ENCODE measurements at places on chromosomes 2 and 18.

GRCh38 chr2:60356346-60356745 is 197.1 kb downstream of the BCL11A start:
- DNase-seq: no peak

GRCh38 chr2:121504316-121504715 is 26.4 kb upstream of the RNU4ATAC start:
- DNase-seq: no peak

DNA sequence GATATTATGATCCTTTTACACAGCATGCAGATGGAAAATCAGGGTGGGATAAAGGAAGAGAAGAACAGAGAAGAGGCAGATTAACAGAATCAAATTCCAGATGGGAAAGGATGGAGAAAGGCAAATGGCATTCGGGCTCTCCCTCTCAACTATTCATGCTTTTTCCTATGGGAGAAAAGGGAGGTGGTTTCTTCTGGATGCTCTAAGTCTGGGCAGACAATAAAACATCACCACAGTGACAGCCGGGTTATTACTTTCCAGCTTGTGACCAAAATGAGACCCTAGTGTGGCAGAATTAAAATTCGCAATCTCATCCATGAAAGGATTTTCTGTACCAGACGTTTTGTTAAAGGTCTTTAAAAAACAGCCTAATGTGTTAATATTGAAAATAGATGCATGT is 440.7 kb downstream of the RND3 start:
- DNase-seq: no peak

- no peak for DNase-seq
Measured at GRCh38 chr2:233867993-233868532, at the start of gene MSL3B. Gene MSL3B (minus strand): TSS chr2:233868386.

DNA sequence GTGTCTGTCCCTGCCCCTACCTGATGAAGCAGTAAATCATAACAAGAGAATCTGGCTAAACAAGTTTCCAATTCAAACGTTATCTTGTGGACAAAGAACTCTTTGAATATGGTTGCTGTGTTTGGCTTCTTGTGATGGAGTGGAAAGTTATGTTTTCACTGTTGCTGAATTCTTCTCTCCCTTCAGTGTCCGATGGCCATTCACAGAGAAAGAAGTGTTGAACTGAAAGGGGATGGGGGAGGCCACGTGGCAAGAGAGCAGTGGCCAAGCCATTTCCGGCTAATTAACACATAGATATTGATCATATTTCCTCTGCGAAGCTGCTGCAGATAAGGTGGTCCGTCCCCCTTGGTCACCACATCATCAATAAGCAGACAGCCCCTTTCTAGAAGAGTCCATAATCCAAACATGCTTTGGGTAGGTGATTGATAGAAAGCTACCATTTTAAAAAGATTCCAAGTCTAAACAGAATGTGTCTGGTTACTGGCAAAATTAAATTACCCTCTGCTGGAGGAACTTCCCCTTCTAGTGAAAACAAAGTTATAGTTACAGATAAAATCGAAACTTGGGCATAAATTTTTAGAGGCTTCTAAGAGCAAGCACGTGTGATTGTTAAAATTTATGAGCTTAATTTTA is 36.9 kb upstream of the FZD7 start:
- no peak for DNase-seq

DNA sequence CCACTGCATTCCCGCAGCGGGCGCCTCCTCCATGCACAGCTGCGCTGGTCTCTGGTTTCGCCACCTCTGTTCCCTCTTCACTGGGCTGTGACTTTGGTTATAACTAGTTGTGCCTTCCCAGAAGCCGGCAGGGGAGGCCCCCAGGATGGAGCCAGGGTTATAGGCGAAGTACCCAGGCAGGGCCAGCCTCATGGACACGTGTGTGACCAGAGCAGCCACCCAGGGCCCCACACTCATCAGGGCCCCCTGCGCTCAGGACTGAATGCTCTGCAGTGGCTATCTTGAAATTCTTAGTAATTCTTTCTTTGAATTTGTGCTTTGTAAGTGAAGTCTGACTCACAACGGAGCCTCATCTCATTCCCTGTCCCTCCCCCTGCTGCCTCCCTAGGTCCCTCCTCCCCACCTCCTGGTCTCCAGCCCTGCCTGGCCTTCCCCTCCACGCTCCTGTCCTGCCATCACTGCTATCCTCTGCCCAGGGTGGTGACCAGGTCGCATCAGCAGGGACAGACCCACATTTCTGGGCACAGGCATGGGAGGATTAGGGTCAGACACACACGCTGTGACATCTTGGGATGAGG is 38.1 kb upstream of the LBH start:
- no peak for DNase-seq

- no peak for DNase-seq
Measured at GRCh38 chr2:55459714-55460274, 40.1 kb upstream of the CCDC88A start.

DNA sequence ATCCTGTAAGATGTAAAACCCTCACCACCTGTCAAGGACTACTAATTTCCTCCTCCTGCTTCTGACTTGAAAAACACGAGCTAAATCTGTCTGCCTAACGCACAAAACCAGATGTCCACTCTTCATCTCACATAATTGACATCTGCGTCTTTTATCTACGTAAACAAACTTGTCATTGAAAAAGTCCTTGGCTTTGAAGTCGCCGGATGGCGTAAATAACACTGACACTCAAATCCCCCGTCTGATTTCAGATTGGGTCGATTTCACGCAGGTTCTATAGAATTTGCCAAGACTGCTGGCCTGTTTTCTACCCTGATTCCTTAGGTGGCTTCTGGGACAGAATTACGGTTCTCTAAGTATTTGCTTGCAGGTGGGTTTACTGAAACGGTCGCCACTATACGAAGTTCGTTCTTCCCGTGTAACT is 539 bp upstream of the MOB4 start:
- no peak for DNase-seq

DNA sequence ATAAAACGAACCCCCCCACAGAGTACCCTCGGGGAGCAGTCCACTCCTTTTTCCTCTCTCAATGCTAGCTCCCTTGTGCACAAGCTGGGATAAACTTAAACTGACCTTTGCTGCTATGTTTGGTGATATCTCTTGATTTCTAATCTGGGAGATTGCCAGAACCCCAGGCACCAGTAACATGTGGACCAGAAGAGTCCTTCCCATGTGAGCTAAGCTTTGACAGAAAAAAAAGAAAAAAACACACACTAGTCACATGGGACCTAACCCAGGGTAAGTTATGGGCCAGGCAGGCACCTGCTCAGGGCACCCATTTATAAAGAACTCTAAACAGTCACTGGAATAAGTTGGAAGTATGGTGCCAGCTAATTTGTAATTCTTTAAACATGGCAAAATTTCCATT is 242.6 kb downstream of the EN1 start:
- DNase-seq: no peak

- no peak for DNase-seq
Measured at GRCh38 chr2:133516405-133517026, 51.7 kb downstream of the NCKAP5 start.

GRCh38 chr18:76494231-76495005 is 624 bp downstream of the ZNF516 start:
- DNase-seq: no peak

- no peak for DNase-seq
Measured at GRCh38 chr2:170713543-170714380, 1.4 kb upstream of the SP5 start.

DNA sequence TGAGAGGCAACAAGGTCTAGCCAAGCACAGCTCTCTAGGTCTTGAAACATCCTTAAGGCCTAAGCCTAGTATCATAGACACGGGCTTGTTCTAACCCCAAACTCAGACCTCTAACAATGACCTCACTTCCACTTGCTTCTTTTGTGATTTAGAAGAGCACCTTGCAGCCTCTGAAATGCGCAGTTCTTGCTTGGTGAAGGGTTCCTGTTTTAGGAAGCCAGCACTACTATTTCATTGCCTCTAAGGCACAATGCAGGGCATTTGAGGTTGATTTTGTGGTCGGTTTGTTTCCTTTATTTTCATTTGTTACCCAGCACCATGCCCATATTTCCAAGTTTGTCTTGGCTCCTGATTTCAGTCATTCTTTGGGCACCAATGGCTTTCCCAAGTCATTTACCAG is 117.0 kb upstream of the CYP1B1 start:
- no peak for DNase-seq

DNA sequence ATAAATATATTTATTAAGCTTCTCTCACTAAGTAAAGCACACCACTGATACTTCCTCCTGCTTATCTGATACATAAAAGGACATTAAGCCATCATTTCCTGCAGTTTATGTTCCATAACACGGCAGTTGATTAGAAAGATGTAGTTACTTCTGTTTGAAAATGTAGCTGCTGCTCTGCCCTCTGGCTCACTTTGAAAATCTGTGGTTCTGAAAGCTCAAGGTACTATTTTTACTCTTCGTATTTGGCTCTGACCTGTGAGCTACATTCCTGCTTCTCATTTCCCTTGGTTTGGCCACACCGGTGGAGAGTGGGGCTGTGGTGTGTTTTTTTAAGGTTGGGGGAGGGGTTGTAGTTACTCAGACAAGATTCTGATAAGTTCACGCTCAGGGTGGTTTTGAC is 12.8 kb upstream of the TTN start:
- DNase-seq: no peak

DNA sequence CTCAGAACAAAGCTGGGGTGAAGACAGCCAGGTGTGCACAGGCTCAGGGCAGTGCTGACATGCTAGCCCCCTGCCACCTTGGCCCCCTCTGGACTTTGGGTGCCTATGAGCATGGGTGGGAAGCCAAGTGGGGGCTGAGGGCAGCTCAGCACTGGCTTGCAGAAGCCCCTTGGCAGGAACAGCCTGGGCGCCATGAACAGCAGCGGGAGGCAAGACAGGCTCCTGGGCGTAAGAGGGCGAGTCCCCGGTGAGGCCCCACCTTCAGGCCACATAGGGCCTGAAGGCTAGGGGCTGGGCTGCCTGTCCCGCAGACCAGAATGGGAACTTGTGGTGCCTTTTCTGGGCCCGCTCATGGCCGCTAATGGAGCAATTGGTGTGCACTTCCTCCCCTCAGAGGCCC is 47.0 kb upstream of the COX7A2L start:
- no peak for DNase-seq

GRCh38 chr18:13494871-13495445 is 231.4 kb downstream of the FAM210A start:
- no peak for DNase-seq

- DNase-seq: no peak
Measured at GRCh38 chr2:86413296-86414094, 27.7 kb upstream of the KDM3A start.

DNA sequence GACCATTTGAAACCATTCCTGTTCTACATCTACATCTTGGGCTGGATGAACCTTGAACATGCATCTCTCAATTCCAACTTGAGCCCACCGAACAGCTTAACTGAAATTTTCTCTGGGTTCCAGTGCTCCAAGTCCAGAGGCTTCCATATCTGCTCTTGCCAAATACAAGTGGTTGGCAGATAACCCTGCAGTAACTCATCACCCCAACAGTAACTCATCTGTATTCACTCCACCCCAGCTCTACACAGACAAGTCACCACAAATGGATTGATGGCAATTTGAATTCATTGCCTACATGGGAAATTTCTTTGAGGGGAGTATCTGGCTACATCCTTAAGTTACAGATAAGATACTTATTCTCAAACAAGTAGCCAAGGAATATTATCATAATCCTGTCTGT is 502.4 kb upstream of the TNP1 start:
- no peak for DNase-seq

DNA sequence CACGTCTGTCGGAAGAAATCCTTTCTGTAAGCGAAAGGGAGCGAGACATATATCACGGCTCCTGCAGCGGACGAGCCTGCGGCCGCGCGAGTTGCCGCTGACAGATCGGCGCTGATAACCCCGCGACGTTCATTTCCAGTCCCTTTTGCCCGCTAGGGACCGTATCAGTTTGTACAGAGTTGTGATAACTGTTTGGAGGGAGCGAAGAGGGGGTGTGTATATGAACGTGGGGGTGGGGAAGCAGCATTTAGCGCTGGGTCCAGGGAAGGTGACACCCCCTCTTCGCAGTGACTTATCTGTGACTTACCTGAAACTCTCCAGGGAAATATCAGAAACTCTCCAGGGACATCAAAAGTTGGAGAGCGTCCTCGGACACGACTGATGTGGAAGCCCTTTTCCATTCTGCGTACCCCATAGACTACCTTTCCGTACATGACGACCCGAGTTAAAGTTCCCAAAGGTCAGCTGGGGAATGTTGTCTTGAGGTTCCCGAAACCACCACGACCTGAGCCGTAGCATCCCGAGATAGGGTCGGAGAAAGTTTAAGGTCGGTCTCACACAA is 948 bp upstream of the GATA6 start:
- DNase-seq: no peak

GRCh38 chr2:102652126-102652525 is 32.8 kb downstream of the SLC9A2 start:
- DNase-seq: no peak

GRCh38 chr2:151103551-151103950 is 158.1 kb downstream of the RBM43 start:
- no peak for DNase-seq

- no peak for DNase-seq
Measured at GRCh38 chr18:25517881-25518715, 166.1 kb upstream of the ZNF521 start.

DNA sequence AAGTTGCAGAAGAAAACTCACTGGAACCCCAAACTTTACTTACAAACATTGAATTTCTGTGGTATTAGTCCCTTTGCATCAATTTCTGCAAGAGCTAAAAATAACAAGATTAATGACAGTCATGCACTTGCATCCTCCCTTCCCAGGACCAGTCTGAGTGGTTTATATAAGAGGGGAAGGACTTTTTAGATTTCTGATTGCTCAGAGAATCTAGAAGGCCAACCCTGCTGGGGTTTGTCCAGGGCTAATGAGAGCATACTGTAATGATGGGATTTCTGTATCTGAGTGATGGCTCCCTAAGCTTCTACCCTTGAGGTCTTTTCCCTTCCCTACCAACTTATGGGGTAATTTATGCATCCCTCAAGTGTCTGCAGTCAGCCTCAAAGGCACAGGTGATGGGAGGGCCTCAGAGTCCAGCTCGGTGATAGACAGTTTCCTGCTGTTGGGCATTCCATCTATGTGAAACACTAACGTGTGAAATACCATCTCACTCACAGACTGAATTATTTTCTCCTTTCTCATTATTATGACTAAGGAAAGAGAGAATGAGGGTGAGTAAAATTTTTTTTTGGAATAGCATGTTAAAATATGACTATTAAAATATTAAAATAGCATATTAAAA is 556.3 kb downstream of the RIT2 start:
- no peak for DNase-seq

DNA sequence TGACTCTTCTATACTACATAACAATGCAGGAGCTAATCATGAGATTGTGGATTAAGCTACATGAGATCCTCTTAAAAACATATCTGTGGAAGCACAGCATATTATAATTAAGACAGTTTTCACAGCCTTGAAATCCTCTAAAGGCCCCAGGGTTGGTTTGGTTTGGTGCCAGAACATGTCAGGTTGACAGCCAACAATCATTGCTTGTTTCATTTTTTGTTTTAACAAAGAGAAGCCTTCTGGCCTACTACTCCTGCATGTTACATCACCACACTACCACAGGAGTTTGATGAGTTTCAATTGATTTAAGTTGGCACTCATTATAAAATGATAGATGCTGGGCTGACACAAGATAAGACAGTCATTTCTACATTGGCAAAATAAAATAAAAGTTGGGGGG is 255.9 kb upstream of the ERBB4 start:
- no peak for DNase-seq

DNA sequence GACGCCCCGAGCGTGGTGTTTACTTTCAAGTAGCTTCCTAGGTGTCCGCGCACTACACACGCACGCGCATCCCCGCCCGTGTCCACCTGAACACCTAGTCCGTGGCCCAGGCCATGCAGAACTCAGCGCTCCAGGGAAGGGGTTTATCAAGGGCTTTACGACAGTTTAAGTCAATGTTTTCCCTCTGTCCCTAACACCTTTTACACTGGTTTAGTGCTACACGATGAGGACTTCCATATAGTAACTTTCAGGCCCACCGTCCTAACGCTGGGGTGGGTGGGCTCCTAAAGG is 1.4 kb upstream of the BCL2 start:
- DNase-seq: no peak
